ENCODE measurements at places on chromosomes 4 and X.

- no peak for DNase-seq
Measured at GRCh38 chr4:184599492-184600135, 49.6 kb downstream of the CASP3 start.

DNA sequence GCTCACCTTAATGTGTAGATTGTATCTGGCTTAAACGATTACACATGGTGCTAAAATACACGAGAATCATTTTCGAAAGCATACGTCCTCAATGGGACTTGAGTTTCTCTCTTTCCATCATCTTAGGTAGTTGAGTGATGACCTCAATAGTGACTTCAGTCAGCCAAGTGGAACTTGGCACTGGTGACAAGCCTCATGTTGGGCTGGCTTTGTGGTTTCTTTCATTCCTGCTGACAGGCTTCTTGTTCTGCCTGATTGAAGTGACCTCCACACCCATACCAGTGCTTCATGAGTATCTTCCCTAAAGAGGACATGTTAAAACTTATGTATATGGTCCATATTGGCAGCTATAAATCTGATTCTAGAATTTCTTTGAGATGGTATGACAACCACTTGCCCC, 159.1 kb upstream of the WDR1 start:
- DNase-seq, result no peak

GRCh38 chr4:2269206-2269531, 7.3 kb upstream of the MXD4 start:
- DNase-seq, result no peak

- DNase-seq, result no peak
Measured at GRCh38 chrX:23557070-23557469, 110.2 kb upstream of the PRDX4 start.

- DNase-seq, result no peak
Measured at GRCh38 chr4:159075531-159075932, 27.3 kb upstream of the RAPGEF2 start.

DNA sequence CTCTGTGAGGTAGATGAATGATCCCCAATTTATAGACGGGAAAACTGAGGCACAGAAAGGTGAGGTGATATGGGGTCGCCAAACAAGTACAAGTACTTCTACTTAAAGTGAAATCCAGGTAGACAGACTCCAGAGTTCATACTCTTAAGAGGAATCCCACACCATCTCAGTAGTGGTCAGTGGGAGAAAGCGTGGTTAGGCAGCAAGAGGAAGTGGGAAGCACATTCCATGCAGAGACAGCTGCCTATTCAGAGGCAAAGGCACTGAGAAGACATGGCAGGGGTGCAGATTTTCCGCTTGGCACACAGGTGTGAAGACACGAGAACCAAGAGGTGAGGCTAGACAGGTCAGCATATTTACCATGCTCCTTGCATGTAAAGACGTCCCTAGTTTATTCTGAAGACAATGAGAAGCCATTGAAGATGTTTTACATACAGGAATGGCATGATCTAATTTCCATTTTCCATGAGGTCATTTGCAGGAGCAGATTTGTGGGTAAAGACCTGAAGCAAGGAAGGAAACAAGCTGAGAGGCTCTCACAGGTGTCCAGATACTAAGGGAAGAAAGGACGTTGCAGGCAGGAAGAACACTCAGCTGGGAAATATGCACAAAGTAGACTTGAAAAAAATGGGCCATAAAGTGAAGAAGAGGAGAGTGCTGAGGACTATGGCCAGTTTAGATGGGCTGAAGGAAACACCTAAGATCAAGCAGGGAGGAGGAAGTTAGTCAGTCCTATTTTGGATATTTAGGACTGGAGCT, 17.3 kb upstream of the CLNK start:
- no peak for DNase-seq

GRCh38 chrX:120823556-120823955, 52.1 kb downstream of the CT47B1 start:
- DNase-seq, result no peak

DNA sequence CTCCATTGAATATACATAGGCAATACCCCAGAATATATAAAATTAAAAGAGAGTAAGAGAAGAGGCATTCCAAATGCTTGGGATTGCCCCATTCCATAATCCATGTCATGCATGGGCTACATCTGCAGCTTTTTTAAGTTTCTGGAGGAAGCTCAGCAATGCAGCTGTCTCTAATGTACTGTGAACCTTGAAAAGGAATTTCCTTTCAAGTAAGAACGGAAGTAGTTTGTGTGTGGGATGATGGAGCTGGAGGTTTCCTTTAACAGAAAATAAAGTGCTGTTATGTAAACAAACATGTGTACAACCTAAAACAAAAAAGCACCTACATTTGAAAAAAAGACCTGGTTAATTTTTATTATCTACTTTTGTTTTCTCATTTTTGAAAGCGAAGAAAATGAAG, 303.5 kb downstream of the BMPR1B start:
- DNase-seq, result no peak

- DNase-seq, result no peak
Measured at GRCh38 chr4:52646096-52646495, 13.0 kb downstream of the USP46 start.

DNA sequence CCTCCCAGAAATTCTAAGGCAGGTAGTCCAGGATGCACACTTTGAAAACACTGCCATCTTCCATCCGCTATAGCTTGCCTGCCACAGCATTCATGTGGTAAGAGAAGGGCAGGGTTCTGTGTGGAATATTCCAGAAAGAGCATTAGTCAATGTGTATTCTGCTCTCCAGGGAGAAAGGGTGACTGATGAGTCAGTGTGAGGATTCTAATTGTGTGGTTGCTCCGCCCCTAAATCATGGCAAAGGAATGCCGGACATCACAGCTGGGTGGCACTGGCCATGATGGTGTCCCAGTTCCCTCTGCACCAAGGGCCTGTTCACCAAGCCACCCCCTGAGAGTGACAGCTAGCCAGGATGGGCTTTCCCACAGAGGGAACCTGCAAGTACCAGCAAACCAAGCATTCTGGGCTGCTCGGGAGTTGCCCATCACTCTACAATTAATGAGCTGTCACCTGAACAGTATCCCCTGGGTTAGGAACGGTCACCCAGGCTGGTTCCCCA, 9.5 kb downstream of the IDS start:
- no peak for DNase-seq

GRCh38 chr4:154928640-154929257, 147.7 kb downstream of the RBM46 start:
- DNase-seq, result no peak

DNA sequence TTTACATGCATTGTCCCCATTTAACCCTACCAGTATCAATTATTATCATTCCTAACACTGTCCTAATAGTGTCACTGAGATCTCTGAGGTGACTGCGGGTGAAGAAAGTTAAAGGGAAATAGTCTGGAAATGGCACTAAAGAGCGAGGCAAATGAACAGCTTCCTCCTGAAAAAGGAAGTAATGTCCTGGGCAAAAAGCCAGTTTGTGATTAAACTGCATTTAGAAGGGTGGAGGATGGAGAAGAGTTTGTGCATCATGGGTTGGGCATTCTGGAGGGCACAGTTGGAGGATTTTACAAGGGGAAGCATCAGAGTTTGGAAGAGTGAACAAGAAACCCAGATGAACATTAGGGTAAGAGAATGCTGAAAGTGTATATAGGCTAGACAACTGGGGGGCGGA, 60.5 kb upstream of the SLC25A4 start:
- DNase-seq, result no peak

GRCh38 chr4:144902614-144903013, 195.4 kb downstream of the ANAPC10 start:
- DNase-seq, result no peak

DNA sequence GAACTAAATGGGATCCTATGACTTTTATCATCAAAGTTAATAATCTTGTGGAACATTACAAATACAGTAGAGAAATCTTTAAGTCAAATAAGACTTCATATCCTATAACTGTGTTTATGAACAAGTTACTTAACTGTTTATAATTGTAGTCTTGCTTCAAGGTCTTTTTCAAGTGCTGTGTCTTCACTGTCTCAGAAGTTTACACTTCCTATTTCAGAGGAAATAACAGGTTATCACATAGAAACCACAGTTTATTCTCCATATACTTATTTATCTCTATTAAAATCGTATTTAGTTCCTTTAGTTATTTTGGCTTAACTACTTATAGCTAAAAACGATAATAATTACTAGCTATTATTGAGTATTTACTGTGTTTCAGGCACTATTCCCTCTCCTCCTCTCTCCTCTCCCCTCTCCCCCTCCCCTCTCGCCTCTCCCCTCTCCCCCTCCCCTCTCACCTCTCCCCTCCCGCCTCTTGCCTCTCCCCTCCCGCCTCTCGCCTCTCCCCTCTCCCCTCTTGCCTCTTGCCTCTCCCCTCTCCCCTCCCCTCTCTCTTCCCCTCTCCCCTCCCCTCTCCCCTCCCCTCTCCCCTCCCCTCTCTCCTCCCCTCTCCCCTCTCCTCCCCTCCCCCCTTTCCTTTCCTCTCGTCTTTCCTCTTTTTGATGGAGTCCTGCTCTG, 63.7 kb downstream of the RBPJ start:
- DNase-seq, result no peak

DNA sequence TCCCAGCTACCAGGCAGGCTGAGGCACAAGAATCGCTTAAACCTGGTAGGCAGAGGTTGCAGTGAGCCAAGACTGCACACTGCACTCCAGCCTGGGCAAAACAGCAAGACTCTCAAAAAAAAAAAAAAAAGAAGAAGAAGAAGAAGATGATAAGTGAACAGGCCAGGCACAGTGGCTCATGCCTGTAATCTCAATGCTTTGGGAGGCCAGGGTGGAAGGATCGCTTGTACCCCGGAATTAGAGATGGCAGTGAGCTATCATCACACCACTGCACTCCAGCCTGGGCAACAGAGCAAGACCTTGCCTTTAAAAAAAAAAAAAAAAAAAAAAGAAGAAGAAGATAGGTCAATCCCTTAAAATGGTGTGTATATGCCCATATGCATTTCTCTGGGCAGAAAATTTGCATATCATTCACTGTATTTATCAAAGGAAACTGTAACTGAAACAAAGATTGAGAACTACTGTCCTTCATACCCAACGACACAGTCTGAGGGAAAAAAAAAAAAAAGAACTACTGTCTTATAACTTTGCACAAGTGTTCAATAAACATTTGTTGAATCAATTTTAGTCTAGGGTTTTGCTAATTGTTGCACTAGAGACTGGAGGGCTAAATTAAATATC, 2.3 kb downstream of the RFC1 start:
- DNase-seq, result no peak

- DNase-seq, result no peak
Measured at GRCh38 chrX:81377329-81377728, 175.4 kb downstream of the SH3BGRL start.

- no peak for DNase-seq
Measured at GRCh38 chrX:80747832-80748231, 61.8 kb downstream of the BRWD3 start.

GRCh38 chrX:32447640-32448039, 763.7 kb downstream of the DMD start:
- DNase-seq, result no peak

GRCh38 chr4:131470360-131470759, 1678.7 kb upstream of the PCDH10 start:
- DNase-seq, result no peak

DNA sequence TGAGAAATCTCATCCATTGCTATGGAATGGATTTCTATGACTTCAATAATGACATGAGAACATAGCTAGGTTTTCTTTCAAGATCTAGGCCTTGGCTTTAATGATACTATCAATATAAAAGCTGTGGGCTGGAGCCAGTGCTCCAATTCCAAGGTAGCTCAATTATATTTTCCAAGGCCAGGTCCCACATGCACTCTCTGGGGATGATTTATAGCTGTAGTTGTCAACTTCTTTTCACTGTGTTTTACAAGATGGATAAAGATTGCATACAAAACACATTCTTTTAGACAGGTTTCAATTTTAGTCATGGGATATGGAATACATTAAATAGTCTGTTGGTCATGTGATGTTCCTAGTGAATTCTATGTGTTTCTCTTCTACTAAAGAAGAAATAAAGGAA, 156.7 kb downstream of the DCAF12L1 start:
- no peak for DNase-seq

GRCh38 chrX:81206476-81206875, 4.6 kb downstream of the SH3BGRL start:
- no peak for DNase-seq

- no peak for DNase-seq
Measured at GRCh38 chr4:145681956-145682355, 2.0 kb downstream of the C4orf51 start.

DNA sequence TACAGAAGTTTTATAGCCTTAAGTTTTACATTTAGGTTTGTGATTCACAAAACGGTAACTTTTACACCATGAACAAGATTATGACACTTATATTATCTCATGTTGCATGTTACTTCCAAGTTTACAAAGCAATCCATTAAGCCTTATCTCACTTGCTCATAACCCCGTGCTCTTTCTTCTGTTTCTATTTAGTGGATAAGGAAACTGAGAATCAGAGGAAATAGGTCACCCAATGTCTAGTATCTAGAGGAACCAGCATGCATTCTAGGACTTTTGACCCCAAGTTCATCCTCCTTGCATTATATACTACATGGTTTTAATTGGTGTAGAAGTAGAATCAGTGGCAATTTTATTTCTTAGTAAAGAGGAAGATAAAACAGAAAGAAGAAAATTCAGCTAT, 67.0 kb upstream of the ANXA3 start:
- no peak for DNase-seq

- DNase-seq, result no peak
Measured at GRCh38 chr4:153486281-153487151, 20.4 kb downstream of the TMEM131L start.

GRCh38 chrX:34612036-34612435, 45.0 kb downstream of the TMEM47 start:
- no peak for DNase-seq

DNA sequence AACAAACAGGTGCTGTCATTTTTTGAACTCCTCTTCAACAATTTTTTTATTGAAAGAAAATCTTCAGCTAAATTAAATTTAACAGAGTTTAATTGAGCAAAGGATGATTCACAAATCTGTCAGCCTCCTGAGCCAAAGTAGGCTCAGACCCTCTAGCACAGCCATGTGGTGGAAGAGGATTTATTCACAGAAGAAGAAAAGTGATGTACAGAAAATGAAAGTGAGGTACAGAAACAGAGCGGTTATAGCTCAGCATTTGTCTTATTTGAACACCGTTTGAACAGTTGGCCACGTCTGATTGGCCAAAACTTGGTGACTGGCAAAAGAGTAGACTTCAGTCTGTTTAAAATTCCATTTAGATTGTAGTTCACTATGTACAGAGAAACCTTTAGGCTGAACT, 217.3 kb downstream of the SPANXN1 start:
- no peak for DNase-seq

GRCh38 chr4:136281889-136282288, 1250.4 kb downstream of the PCDH18 start:
- no peak for DNase-seq
